ENCODE measurements at places on chromosomes 5 and 9.

GRCh38 chr5:124661317-124662141 lies 84.9 kb downstream of the ZNF608 start:
- no peak for DNase-seq

GRCh38 chr5:177189965-177190364 lies 56.4 kb downstream of the NSD1 start:
- DNase-seq = no peak

GRCh38 chr5:67233075-67233474 lies 36.5 kb upstream of the CD180 start:
- no peak for DNase-seq

DNA sequence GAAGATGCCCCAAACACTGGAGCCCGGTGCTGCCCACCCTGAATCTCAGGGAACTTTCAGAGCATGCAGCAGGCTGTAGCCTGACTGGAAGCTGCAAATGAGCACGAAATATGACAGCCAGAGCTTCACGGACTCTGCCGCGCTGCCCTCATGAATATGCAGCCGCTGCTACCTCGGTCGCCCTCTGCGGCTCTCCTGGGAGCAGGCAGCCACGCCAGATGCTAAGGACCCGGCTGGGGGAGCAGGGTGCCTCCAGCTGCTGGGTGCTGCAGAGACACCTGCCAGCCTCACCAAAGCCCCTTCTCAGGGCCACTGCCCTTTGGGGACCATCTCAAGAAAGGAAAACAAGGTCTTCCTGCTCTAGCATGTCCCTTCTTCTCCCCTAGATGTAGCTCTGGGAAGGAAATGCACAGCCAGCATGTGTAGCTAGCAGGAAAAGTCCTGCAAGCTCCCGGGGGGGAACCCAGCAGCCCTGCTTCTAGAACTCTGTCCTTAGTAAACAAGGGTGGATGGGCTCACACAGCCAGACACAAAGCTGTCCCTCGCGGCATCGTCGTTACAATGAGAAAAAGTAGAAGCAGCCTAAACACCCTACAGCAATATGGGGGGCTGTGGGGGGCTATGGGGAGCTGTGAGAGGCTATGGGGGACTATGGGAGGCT lies 56.8 kb upstream of the OLFM1 start:
- DNase-seq = no peak

- no peak for DNase-seq
Observed at GRCh38 chr5:127892467-127893207, 189.4 kb downstream of the CCDC192 start.

GRCh38 chr9:87718231-87718630 lies 7.7 kb upstream of the CTSL start:
- no peak for DNase-seq

DNA sequence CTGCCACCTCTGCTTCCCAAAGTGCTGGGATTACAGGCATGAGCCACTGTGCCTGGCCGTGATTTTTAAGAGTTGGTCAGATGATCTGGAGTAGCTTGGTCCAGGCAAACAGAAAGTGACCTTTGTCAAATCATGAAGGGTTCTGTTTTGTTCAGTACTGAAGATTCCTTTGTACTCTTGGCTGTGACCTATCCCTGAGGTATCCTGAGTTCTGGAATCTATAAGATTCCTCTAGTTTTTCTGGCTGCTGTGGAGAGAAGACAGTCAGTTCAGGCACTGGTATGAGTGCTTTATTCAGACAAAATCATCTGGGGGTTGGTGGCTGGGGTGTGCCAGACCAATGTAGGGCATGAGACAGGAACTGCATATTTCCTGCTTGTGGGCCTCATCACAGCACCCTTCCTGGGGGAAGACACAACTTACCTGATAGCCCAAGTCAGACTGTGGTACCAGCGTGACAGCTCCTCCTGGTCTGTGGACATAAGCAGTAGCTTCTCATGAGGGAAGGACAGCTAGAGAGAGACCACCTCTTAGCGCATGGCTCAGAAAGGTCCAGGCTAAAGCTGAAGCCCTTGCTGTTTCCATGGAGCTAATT lies 3.1 kb downstream of the ARHGEF39 start:
- DNase-seq = no peak

DNA sequence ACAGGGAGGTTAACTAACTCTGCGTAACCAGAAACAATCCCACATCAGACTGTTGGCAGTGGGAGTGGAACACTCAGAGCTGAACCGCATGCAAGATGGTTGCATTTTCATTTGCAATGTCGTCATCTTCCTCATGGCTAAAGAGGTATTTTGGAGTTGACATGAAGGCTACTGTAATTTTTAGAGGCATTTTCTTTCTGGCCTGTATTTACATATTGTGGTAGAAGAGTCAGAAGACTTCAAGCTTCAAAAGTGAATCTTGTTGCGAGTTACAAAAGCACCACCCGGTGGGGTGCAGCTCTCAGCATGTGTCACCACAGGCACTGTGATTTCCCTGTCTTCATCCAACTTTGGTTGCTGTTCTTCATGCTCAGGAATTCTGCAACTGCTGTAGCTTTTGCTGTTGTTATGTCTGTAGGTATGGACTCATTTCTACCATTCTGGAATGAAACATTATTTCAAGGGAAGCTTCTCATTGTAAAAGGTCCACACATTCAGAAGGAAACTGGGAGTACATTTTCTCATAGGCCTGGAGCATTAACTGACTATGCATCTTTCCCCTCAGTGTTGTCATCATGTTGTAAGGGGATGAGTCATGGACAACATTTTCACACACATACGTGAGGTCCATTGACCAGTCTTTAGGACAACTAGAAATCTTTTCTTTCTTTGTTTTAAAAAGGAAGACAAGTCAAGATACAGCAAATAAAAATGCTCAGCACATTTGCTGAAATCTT lies 35.4 kb upstream of the GDNF start:
- DNase-seq = no peak

- DNase-seq = no peak
Observed at GRCh38 chr9:124283228-124283814, 25.6 kb downstream of the NEK6 start.

DNA sequence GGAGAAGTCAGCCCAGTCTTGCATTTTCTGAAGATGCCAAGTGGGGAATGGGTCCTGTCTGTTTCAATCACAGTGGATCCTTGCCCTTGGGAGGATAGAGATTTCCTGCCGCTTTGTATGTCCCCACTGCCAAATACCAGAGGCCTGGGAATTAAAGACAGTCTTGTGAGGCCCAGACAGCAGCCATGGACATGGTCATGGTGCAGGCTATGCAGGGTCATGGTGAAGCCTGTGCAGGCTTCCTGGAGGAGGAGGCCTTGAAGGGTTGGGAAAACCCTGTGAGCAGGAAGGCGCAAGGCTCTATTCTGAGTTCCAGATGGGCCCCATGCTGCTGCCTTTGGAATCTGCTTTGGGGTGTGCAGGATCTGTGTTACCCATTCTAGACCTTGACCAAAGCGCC lies 57.3 kb upstream of the PITX1 start:
- DNase-seq = no peak

- DNase-seq = no peak
Observed at GRCh38 chr5:78809444-78809843, 160.9 kb upstream of the LHFPL2 start.

- no peak for DNase-seq
Observed at GRCh38 chr9:7105095-7105494, 347.3 kb downstream of the KDM4C start.

GRCh38 chr9:105158898-105159297 lies 85.6 kb upstream of the SLC44A1 start:
- DNase-seq = no peak

DNA sequence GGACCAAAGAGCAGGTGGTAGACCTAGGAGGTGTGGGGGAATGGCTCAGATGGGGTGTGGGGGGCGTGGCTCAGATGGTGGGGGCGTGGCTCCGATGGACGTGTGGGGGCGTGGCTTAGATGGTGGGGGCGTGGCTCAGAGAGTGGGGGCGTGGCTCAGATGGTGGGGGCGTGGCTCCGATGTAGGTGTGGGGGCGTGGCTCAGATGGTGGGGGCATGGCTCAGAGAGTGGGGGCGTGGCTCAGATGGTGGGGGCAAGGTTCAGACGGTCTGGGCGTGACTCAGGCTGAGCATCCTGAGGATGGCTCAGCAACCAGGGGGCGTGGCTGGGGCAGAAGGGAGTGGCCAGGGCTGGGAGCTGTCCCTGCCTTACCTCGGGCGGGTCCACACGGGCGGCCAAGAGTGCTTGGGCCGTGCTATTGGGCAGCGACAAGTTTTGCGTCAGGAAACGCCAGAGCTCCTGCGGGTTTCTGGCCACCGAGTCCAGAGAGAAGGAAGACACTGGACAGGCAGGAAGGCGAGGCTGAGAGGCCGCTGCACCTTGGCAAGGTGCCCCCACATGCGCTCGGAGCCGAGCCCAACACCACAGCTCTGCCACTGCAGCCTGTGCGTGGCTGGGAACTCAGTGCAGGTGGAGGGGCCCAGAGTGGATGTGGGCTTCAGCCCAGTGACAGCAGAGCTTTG lies 5.9 kb downstream of the ABCA2 start:
- no peak for DNase-seq

DNA sequence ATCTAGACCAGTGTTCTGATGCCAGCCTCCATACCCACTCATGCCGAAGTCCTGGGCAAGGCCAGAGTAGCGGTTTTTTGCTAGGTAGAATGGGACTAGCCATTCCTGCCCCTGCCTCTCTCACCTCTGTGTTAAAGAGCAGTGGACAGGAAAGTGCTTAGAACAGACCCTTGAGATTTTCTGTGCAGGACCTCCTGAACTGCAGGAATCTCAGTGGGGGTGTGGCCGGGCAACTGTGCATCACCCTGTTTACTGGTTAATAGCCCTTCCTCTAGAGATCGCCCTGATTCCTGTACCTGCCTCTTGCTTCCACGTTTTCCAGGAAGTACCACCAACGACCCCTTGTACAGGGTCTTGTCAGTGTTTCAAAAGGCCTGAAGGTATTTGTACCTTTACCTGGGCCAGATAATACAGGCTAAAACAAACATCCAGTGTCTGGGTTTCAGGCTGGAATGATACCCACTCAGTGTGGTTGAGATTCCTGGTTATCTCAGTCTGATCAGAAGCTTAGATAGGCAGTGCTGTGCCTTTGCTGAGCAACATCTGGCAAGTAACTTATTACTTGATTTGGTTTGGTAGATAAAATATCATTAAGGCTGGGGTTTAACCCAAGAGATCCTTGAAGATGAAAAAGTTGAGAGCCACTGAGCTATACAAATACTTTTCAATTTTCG lies 65.9 kb downstream of the RGS3 start:
- DNase-seq = no peak

DNA sequence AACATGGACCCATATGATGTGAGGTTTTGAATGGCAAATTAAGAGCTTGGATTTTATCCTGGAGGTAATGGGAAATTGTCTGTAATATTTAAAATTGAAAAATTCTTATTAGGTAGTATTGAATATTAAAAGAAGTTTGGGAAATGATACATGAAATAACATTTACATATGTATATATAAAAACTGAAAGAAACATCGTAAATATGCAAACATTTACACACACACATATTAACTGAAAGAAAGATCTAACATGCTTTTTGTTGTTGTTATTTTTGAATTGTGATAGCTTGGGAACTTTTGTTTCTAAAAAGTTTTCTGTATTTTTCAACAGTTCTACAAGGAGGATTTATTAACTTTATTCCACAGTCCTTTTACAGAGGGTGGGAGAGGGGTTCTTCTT lies 82.8 kb upstream of the ITGA2 start:
- no peak for DNase-seq

DNA sequence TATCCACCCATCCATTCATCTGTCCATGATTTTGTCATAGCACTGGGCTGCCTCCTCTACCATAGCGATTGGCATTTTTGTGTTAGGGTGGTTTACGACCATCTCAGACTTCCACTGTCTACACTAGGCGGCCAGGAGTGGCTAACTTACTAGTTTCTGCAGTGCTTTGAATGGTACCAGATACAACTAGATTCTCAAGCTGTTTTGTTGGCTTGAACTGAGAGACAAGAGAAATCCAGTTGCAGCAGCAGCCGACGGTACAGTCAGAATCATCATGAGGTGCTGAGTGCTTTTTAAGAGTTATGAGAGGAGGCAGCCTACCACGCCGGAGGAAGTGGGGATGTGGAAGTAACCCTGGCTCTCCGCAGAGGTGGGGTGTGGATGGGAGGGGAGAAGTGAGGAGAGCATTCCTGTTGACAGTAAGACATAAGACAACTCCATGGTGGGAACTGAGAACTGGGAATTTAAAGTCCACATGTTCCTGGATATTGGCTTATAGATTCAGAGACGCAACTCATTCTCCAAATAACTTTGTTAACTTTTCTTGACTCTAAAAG lies 27.9 kb downstream of the COL5A1 start:
- no peak for DNase-seq

DNA sequence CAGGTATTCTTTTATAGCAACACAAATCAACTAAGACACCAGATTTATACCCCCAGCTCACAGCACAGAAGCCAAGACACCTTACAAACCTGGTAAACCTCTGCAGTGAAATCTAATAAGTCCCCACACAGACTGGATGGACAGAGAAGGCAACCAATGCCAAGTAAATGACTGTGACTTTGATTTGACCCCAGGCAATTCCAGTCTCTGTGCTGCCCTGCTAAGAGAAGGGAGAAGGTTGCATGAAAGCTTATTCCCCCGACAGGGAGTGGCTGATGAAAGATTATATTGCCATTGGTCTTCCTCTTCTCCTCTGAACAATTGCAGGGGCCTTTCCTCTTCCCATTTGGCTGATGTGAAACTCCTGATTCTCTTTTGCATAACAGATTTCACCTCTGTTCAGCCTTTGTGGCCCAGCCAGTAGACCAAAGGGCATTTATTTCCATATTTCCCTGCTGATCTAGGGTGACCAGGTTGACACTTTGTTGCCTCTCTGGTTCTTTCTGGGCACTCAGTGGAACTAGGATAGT lies 107.6 kb downstream of the ADRB2 start:
- DNase-seq = no peak

- peak; percentile 62 for DNase-seq
Observed at GRCh38 chr5:170420806-170421412, 31.7 kb upstream of the KCNMB1 start.

DNA sequence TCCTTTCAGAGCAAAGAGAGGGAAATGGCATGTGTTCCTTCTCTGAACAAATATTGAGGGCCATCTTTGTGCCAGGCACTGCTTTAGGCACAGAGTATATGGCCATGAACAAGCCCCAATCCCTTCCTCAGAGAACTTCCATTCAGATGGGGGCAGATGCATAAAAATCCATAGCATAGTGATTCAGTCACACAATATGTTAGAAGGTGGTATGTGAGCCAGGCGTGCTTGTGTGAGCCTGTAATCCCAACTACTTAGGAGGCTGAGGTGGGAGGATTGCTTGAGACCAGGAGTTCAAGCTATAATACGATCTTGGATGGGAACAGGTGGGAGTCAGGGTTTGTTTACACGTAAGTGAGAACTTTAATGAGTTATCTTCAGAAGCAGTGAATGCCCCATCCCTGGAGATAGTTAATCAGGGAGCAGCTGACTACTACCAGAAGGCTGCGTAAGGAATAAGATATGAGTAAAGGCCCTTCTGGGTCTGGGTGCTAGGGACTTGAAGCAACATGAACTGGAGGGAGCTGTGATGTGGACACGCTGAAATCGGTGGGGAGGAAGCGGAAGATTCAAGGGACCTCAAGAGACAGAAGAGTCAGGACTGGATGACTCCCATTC lies 27.1 kb downstream of the NANS start:
- no peak for DNase-seq

DNA sequence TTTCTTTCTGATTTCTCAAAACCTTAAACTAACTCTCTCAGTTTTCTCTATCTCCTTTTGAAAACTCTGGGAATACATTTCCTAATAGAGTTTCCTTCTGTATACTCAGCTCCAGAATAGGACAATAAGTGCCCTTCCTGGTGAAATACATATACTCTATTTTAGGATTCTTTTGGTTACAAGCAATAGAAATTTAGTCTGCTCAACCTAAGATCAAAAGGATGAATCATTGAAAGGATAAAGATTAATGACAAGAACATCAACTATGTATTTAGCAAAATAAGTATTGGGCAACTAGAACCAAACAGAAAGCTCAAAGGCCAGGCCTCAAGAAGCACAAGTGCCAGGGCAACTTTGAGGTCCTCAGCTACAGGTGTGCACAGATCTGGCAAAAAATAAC lies 127.1 kb downstream of the ADAMTSL1 start:
- no peak for DNase-seq

Data from GM19239 (cell line).